ENCODE measurements at places on chromosomes 7 and 10. TPM values are rescaled to one million over a fixed set of nuclear protein-coding genes. Genes with fewer than 3 reads are reported as not detected.

DNA sequence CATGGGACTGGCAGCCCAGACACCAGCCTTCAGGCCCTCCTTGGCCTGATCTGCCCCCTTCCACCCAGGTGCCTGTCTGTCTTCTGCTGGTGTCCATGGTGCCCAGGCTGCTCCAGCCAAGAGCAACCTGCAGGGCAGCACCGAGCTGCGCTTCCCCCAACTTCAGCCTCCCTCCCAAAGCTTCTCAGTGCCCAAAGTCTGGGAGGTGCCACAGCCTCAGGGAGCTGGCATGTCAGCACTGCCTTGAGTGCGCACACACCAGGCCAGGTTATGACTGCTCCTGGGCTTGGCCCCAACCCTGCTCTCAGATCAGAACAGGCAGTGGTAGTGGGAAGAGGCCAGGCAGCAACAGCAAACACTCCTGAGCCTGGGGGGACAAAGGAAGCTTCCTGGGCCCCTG lies 304.6 kb upstream of the NRG3 start:
- H3K4me3 ChIP-seq = no peak overlapping the region
- DNase-seq = no peak
- H3K36me3 ChIP-seq = no peaks in the 10 kb centered on the region
- H3K4me1 ChIP-seq = no peaks in the 10 kb centered on the region
- H3K27ac ChIP-seq = no peak overlapping the region

GRCh38 chr10:94524146-94524545 lies 21.4 kb upstream of the HELLS start:
- peaks cover 4% of the 10 kb centered on the region for H3K36me3 ChIP-seq
- H3K27me3 ChIP-seq = no peaks in the 10 kb centered on the region

GRCh38 chr10:68092512-68092911 lies 16.8 kb upstream of the MYPN start:
- no peak for DNase-seq
- peaks cover 60% of the 10 kb centered on the region for H3K4me1 ChIP-seq
- no peaks in the 10 kb centered on the region for H3K36me3 ChIP-seq
- peak overlapping the region; percentile 100 for H3K27ac ChIP-seq
- no peak overlapping the region for H3K4me3 ChIP-seq

DNA sequence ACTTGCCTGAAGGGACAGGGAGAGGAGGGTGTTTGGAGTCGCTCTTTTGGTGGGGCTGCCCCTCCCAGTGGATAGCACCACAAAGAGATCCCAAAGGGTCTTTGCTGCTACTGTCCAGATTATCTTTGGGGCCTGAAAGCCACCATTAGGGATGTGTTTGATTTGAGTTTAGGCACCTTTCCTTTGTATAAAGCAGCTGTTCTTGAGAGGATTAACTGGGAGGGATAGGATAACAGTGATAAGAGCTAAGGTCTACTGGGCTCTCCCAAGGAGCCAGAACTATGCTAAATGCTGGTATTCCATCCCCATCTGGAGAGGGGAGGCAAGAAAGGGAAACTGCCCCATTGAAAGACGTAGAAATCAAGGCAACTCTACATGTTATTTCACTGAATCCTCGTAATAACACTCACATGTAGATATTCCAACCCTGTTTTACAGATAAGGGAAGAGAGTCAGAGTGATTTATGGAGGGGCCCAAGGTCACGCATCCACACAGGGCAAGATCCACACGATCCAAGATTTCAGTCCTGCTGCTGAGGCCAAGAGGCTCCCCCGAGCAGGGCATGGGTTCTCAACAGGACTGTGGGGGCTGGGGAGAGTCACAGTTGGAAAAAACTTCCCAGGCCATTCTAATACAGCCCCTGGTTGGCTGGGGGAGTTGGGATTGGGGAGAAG lies 11.1 kb upstream of the TCF7L2 start:
- H3K4me3 ChIP-seq = no peak overlapping the region
- no peak for DNase-seq
- H3K27me3 ChIP-seq = no peaks in the 10 kb centered on the region
- no peak overlapping the region for H3K27ac ChIP-seq
- no peaks in the 10 kb centered on the region for H3K4me1 ChIP-seq

- 0 out of 2 replicates have a peak, but pooled peaks cover 5% of the 10 kb centered on the region for H3K36me3 ChIP-seq
- H3K27me3 ChIP-seq = no peaks in the 10 kb centered on the region
- H3K4me1 ChIP-seq = peaks cover 43% of the 10 kb centered on the region
- peak overlapping the region; percentile 90 for H3K27ac ChIP-seq
These were observed 1.5 kb upstream of the LAMB1 start for GRCh38 chr7:108004220-108005142.

DNA sequence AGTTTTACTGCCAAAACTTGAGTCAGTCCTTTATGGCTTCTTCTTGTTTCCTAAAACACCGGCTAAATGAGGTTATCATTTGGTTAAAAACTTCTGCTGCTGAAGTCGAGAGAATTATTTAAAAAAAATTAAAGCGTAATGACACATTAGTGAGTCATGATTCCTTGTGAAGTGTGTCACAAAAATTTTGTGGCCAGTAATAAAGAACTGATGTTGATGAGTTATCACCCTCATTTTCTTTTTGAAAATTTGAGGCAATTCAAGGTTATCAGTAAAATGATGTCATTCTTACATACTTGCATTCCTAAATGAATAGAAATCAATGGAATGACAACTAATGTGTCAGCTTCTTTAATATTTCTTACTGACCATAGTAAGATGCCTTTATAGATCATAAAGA lies 427.4 kb downstream of the SORCS3 start:
- H3K27me3 ChIP-seq = peaks cover 2% of the 10 kb centered on the region

DNA sequence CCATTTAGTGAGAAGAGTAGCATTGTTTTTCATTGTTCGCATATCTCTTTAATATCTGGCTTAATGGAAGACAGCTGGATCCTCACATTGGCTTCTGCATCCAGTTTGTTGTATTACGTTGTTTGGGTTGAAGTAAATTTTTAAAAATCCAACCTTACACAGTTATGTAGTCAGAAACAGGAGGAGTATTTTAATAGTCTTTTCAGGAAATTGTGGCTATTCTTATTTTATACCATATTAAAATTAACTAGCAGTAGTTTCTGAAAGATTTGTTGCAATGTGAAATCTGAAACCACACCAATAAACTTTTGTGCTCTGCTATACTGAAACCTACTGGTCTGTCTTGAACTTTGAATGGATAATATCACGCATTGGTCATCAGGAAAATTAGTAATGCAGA lies 27.9 kb downstream of the MYPN start:
- peak overlapping the region; percentile 98 for H3K27ac ChIP-seq
- no peak overlapping the region for H3K4me3 ChIP-seq
- H3K27me3 ChIP-seq = no peaks in the 10 kb centered on the region
- DNase-seq = no peak
- H3K4me1 ChIP-seq = peaks cover 80% of the 10 kb centered on the region

NUTM2A gene
- total RNA-seq = 0.21 TPM

SLC16A12 gene
- not detected for total RNA-seq

TAS2R41 gene
- total RNA-seq = not detected
